ENCODE measurements at places on chromosomes 7 and 10.

DNA sequence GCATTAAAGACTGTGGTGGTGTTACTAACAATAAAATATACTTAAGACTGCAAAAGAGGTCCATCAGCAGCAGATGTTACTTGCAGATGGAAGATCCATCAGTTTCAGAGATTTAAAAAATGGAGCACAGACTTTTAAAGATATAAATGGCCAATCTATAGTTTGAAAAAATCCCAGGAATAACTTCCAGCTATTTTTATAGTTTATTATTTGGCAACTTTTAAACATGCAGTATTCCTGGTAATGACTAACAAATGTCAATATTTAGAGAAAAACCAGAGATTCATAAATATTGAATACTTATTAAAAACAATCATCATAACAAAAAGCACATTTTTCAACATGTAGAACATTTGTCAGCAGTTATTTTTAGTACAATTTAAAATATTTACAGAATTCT, 30.7 kb downstream of the RTKN2 start:
- no peak for DNase-seq

DNA sequence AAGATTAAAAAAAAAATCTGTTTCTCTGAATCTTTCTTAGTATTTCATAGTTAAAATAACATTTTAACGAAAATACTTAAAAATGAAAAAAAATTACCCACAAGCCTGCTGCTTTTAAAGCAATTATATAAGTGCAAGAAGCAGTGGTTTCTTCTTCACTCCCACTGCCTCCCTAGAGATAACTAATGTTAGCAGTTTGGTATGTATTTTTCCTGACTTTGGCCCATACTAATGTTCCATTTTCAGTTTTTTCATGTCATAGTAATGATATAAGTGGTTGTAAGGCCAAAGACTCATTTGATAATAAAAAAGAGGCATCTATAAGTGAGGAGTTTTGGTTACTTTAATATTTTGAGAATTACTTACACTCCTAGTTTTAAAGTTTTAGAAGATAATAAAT, 24.3 kb upstream of the LAMB1 start:
- no peak for DNase-seq

DNA sequence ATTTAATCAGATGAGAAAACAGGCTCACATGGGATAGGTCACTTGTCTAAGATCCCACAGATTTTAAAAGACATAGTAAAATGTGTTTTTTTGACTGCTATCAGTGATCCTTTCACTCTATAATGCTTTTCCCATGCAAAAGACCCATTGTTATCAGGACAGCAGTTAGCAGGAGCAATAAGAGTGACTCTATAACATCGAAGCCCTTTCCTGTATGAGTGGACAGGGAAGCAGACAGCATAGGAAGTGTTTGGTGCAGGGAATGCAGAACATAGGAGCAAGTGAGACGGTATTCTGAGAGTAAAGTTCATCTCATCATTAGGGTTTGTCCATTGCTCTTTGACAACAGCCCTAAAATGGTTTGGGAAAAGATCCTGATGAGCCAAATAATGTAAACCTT, 68.5 kb downstream of the SLC25A13 start:
- no peak for DNase-seq

GRCh38 chr10:69527961-69528360, 45.3 kb downstream of the NEUROG3 start:
- no peak for DNase-seq

GRCh38 chr7:158475679-158476052, 112.0 kb downstream of the PTPRN2 start:
- DNase-seq = no peak

DNA sequence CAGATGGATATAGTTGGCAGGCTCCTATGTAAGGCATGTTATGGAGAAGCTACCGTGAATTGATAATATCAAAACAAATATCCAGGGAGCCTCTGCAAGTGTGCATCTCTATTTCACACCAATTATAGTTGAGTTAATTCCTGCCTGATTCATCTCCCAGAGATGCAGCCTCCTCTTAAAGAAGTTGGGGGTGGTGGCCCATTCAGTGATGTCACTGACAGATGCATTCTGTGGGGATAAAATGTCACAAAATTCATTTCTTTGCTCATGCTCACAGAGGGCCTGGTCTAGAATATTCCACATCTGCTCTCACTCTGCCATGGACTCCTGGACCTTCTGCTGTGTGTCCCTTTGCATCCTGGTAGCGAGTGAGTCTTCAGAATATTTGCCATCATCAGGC, 189.1 kb upstream of the PRSS1 start:
- no peak for DNase-seq

- no peak for DNase-seq
These were observed 7.9 kb downstream of the MTURN start for GRCh38 chr7:30142710-30143109.

- DNase-seq = no peak
These were observed 78.7 kb upstream of the PDK4 start for GRCh38 chr7:95675016-95675415.

DNA sequence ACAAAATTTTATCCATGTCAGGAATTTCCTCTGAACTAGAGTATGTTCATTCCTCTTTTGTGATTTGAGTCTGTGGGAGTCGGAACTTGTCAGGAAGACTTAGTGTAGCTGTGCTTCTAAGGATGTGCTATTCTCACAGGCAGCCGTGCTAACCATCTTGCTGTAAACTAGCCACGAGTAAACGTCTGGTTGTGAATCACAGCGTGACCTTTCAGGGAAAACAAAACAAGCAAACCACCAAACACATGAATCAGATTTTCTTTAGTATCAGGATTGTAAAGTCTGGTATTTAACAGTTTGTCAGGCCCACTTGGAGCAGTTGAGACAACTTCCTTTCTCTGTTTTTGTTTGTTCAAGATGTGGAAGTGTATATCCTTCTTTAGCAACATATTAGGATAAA, 32.0 kb downstream of the AUTS2 start:
- DNase-seq = peak; percentile 12

- DNase-seq = peak; percentile 58
These were observed 36.2 kb upstream of the HECW1 start for GRCh38 chr7:43076189-43076605.

DNA sequence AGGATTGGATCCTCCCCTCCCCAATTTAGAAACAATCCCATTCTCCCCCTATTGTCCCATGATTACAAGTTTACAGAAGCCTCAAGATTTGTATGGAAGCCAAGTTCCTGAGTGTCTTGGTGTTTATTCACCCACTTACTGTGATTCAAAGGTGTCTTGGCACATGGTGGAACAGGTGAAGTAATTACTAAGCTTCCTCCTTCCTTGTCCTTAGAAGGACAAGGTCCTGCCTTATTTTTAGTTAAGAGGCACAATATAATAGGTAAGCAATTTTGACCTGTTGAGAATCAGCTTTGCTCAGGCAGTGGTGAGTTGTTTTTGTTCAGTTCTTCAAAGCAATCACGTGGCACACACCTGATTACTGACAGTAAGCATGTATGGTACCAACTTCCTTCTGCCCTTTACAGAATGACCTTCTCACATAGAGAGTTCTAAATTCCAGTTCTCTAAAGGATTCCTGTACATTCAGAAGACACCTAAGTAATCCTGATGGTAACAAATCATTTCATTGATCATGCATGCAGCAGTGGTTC, 60.7 kb upstream of the SLC13A1 start:
- no peak for DNase-seq

GRCh38 chr7:79403451-79403850, 50.0 kb downstream of the MAGI2 start:
- DNase-seq = no peak

DNA sequence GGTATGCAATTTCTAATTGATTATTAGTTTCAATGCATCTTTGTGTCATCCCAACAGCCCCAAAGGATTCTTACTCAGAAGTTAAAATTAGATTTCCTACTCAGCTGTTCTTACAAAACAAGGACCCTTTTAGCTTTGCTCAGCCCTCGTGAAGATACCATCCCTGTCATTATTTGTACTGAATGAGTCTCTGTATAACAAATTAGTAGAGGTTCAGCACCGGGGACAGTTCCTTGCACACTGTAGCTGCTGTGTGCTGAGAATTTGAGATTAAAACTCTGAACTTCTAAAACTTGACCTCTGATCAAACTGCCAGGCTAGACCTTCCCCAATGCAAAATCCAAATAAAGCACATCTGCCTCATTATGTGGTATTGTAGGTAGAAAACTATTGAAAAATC, 299.1 kb downstream of the LHFPL3 start:
- DNase-seq = peak; percentile 33

DNA sequence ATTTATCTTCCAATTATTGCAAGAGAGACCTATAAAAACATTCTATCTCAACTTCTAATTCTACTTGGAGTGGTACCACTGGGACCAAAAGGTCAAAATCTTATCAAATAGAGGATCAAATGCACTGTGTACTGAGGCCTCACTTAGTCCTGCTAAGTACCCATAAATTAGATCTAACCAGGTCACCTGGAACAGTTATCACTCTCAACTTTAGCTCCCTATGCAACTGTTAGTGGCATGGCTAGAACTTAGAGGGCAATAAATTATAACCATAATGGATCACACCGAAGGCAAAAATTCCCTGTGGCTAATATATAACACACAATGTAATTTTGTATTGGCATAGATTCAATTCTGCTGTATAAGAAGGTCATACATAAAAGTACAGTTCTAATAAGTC, 428.9 kb downstream of the PCDH15 start:
- no peak for DNase-seq

- DNase-seq = no peak
These were observed 65.8 kb upstream of the PRKAR2B start for GRCh38 chr7:106978425-106979420.

GRCh38 chr10:119326167-119326566, 118.8 kb downstream of the GRK5 start:
- no peak for DNase-seq

DNA sequence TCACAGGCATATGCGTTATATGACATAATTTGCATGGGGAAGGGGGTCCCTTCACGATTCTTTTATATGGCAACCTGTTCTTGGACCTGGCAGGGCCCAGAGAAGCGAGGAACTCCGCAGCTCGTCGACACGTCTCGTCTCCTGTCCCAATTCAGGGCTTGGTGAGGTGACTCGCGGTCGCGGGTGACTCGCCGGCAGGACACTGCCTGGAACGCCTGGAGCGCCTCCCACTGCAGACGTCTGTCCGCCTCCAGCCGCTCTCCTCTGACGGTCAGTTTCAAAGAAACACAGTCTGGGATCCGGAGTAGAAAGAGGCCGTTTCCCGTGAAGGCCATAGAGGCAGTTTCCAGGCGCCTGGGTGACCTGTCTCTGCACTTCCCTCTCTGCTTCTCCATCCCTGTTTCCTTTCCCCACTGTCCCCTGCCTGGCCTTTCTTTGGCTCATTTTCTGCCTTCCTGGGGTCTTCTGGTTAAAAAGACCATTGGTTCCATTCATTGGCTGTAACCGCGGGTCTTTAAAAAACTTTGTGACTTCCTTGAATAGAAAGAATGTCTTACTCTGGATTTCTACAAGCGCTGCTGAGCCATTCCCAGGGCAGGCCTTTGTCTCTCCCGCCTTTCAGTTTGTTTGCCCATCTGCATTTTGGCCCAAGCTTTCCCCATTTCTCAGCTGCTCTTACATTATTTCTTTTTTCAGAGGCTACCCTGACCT, 1.2 kb downstream of the UPP1 start:
- no peak for DNase-seq

DNA sequence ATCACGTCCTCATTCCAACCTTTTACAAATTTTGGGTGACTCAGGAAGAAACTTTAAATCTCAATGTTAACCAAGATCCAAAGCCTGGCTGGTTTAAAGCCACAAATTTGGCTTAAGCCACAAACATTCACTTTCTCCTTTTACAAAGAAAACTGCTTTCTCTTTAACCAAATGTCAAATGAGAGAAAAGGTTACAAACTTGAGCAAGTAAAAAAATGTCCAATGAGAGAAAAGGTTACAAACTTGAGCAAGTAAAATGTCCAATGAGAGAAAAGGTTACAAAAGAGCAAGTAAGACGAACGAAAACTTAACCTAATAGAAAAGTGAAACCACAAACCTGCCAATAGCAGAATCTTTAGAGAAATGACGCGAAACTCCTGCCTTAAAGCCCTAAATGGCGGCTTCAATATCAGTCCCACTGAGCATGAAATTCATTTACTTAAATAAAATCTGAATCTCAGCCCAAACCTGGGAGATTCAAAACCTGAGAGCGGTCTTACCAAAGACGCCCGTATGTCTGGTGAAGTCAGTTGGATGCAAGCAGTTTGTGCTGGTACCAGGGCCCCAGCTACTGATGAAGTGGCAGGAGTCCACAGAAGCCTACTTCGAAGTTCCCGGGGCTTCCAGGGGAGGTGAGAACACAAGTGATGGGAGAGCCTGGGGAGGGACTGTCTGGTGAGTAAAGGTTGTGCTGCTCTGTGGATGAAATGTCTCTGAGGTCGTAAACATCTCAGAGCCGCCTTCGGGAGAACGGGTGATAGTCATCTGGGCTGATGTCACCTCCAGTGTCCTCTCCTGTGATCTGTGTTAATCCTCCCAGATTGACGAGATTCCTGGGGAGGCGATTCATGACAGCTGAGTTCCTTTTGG, 74.6 kb downstream of the PAXIP1 start:
- DNase-seq = peak; percentile 45

- DNase-seq = no peak
These were observed 43.2 kb upstream of the ATRNL1 start for GRCh38 chr10:115049960-115050359.

DNA sequence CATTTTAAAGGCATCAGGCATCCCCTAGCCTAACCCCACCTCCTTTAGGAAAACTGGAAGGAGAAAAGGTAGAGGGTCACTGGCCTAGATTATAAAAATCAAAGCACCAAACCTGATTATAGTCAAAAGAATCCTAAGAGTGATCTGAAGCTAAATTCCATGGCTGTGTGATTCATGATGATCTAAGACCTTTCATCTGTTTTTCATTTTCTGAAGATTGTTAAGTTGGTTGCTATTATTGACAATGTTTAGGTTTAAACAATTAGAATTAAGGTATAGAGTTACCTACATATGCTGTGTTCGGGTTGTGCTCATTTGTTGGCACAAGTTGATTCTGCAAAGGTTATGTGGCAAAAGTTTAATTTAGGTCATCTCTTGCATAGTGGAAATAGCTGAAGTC, 148.7 kb downstream of the BICC1 start:
- DNase-seq = no peak

GRCh38 chr10:52335665-52336064, 21.6 kb downstream of the DKK1 start:
- no peak for DNase-seq

DNA sequence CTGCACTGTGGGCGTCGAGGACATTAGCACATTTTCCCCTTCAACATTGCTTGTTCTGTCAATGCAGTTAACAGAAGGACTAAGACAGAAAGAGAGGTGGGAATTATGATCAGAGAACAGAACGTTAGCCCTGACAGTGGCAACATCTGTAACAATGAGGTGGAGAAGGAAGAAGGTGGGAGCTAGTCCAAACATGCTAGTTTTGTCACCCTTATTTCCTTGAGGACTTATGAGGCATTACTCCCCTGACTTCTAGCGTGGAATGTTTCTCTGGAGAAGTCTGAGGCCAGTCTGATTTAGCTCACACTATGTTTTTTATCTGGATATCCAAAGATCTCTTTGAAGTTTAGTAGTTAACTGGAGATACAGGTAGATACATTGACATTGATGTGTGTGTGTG, 73.4 kb downstream of the ZMYND11 start:
- no peak for DNase-seq
